ENCODE measurements at places on chromosomes 11 and 22. TPM values are rescaled to one million over a fixed set of nuclear protein-coding genes. Genes with fewer than 3 reads are reported as not detected.

GRCh38 chr11:75031224-75031753 is 42.6 kb downstream of the NEU3 start:
- no peak for DNase-seq

The CWC15 gene
- 59.5 TPM for total RNA-seq

DNA sequence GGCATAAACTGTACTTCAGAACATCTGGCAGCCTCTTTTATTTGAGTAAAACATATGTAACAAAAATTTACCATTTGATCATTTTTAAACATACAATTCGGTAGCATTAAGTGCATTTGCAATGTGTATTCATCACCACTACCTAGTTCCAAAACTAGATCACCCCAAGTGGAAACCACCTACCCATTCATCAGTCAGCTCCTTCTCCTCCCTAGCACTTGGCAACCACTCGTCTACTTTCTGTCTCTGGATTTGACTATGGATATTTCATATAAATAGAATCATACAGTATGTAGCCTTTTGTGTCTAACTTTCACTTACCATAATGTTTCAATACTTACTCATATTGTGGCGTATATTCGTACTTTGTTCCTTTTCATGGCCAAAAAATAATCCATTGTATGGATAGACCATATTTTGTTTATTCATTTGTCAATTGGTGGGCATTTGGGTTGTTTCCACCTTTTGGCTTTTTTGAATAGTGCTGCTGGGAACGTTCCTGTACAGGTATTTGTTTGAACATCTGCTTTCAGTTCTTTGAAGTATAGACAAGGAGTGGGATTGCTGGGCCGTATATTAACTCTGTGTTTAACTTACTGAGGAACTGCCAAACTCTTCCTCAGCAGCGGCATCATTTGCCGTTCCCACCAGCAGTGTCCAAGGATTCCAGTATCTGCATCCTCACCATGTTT is 27.2 kb upstream of the ADORA2A start:
- no peak for DNase-seq

GRCh38 chr11:91314521-91314920 is 910.1 kb upstream of the FAT3 start:
- DNase-seq, result no peak

DNA sequence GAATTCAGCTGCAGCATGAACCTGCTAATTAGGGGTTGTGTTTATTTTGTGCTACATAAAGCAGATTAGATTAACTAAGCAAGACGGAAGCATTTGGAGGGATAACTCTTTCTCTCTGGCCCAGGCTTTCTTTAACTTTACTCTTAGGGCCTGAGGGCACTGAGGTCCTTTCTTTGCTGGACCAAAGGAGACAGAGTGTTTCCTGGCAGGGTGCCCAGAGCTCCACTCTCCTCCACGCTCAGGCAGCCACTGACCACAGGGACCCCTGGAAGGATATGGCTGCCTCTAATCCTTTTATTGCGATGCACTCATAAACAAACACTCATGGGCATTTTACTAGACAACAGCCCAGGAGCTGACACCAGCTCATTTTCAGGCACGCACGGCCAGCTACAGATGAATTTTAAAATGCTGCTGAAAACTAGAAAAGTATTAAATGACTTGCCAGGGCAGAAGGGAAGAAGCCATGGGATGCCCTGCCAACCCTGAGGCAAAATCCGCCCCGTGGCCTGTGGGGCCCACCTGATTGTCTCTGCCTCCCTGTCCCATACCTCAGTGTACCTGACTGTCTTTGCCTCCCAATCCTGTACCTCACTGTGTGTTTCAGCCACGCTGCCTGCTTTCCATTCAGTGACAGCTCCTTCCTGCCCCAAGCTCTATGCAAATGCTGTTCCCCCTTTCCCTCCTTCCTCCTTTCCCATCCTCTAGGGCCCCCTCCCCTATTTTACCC is 192.6 kb upstream of the NAV2 start:
- no peak for DNase-seq

GRCh38 chr22:26828311-26828710 is 170.9 kb downstream of the MIAT start:
- DNase-seq, result no peak

The UPB1 gene
- total RNA-seq, result 4.0 TPM

DNA sequence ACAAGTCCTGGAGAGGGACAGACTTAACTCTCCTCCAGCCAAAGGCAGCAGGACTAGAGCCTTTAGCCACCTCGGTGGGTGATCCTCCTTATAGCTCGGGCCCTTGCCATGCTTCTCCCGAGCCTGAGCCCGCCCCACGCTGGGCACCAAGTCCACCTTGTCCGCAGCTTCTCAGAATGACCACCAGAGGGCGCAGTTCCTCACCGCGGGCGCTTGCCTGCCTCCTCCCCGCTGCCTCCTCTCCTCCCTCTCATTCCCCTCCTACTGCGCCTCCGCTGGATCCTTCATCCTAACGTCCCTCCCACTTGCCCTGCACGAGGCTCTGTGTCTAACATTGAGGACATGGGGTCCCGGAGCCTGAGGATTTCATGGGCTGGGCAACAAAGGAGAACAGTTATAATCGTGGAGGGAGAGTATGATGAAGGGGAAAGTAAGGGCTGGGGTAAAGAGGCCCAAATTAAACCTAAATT is 11.3 kb upstream of the MOGAT2 start:
- peak; percentile 82 for DNase-seq

DNA sequence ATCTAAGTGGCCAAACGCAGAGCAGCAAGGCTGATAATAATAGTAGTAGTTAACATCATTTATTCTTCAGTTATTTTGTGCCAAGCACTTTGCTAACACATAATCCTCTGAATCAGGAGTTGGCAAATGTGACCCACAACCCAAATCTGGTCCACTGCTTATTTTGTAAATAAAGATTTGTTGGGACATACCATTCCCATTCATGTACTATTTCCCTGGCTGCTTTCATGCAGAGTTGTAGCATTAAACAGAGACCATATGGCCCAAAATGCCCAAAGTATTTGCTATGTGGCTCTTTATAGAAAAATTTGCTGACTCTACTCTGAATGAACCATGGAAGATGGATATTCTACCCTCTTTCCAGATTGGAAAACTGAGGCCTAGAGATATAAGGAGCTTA is 50.3 kb downstream of the COMMD9 start:
- DNase-seq, result no peak

DNA sequence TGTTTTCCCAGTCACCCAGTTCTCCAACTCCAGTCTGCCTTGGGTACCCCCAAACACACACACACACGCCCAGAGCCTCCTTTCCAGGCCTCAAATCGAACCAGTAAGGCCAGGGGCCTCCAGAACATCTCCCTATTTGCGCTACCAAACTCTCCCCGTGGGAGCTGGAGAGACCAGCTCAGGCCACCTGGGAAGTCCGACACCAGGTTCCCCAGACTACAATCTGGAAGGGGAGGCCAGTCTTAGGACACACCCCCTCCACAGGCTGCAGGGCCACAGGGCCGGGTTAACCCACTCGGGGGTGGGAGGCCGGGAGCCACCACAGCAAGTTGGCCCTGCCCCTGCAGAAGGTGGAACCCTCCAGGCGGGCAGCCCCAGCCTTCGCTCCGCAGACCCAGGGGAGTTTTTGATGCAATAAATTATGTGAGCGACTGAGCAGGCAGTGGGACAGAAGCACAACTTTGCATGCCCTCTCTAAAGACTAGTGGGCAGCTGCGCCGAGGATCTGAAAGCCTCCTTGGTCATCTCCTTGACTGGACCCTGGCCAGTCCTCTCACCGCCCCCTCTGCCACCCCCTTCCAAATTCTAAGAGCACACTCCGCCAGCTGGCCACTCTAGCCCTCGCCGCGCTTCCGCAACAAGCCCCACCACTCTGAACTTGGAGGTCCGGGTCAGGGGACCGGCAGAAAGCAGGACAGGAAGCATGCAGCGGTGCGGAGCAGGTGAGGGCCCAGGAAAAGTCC is 2.8 kb downstream of the IGF2 start:
- no peak for DNase-seq

- no peak for DNase-seq
These were observed 18.1 kb downstream of the EXT2 start for GRCh38 chr11:44113572-44113971.

GRCh38 chr11:75498556-75499255 is 27.0 kb downstream of the GDPD5 start:
- DNase-seq, result no peak

DNA sequence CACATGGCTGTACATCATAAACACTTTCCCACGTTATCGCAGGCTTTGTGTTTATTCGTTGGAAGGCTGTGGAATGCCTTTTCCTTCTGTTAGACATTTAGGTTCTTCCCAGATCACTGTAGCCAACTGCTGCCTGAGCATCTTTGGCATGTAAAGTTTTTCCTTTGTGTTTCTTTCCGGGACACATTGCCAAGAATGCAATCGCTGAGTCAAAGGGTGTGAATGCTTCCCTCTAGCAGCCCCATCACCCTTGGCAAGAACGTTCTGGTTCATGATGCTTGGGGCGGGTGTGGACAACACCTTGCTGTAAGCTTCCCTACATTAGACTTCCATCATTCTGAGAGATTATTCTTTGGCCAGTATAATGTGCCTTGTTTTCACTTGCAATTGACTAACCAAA is 136.2 kb downstream of the OSBP2 start:
- DNase-seq, result no peak

The EHF gene
- not detected for total RNA-seq

GRCh38 chr22:27011133-27011532 is 353.7 kb downstream of the MIAT start:
- DNase-seq, result no peak

GRCh38 chr11:132237781-132238180 is 867.4 kb downstream of the NTM start:
- DNase-seq, result no peak

The KDELR3 gene
- not detected for total RNA-seq

GRCh38 chr11:83367745-83368144 is 81.6 kb upstream of the CCDC90B start:
- DNase-seq, result no peak

The GLYAT gene
- not detected for total RNA-seq

The OR2AG1 gene
- total RNA-seq, result not detected

DNA sequence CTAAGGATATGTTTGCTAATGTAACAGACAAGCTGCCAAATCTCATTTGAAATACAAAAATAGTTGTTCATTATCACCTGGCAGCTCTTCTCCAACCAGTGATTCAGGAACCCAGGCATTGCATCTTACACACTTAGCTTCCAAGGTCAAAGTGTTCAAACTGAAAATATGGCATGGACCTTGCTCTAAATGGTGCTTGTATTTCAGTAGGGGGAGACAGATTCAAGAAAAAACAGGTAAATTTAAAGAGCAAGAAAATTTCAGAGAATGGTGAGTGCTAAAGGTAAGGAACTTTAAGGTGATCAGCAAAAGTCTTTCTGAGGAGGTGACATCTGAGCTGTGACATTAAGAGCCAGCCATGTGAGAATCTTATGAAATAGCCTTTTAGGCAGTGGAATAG is 82.8 kb upstream of the E2F8 start:
- no peak for DNase-seq

The DNAJB7 gene
- not detected for total RNA-seq

GRCh38 chr11:110435780-110436717 is 6.3 kb downstream of the FDX1 start:
- DNase-seq, result no peak

DNA sequence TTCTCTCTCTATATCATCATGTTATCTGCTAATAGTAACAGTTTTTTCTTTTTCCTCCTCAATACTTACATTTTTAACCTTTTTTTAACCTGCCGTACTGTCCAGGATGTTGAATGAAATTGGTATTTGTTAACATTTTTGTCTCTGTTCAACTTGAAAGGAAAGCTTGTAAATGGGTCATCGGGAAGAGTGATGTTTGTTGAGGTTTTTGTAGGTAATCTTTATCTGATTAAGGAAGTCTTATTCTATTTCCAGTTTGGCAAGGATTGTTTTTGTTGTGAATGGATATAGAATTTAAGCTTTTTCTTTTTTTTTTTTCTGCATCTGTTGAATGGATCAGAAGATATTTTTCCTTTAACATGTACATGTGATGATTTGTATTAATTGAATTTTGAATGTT is 8.1 kb upstream of the NNMT start:
- no peak for DNase-seq

DNA sequence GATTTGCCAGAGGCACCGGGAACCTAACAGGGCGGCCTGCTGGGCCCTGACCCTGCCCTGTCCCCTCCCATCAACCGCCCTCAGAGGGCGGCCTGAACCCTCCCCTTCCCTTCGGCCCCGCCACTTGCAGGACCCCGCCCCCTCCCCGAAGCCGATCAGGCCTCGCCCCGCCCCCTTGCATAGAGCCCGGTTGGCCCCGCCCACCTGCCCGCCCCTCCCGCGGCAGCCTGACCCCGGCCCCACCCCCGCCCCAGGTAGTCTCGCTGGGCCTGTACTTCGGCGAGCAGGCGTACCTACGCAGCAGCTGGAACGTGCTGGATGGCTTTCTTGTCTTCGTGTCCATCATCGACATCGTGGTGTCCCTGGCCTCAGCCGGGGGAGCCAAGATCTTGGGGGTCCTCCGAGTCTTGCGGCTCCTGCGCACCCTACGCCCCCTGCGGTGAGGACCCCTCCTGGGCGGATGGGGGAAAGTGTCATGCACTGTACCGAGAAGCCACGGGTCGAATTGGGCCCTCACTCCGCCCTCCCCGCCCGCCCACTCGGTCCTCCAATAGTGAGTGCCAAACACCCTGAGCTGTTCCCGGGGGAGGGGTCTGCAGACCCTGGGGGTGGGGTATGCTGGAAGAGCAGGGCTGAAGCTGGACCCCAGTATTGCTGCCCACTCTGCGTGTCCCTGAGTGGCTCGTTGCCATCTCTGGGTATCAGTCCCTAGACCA is 94.1 kb downstream of the CACNA1I start:
- peak; percentile 39 for DNase-seq

The C11orf58 gene
- 129 TPM for total RNA-seq

The LRRC56 gene
- total RNA-seq, result 15.8 TPM

- no peak for DNase-seq
These were observed 5.5 kb upstream of the PCF11 start for GRCh38 chr11:83151274-83151977.

The FAM227A gene
- total RNA-seq, result 0.57 TPM

DNA sequence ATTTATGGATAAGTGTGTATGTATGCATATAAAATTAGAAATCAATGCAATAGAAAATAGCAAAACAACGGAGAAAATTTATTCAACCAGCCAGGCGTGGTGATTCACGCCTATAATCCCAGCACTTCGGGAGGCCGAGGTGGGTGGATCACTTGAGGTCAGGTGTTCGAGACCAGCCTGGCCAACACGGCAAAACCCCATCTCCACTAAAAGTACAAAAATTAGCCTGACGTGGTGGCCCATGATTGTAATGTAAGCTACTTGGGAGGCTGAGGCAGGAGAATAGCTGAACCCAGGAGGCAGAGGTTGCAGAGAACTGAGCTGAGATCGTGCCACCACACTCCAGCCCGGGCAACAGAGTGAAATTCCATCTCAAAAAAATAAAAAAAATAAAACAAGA is 5.5 kb downstream of the KRTAP5-6 start:
- DNase-seq, result no peak

- no peak for DNase-seq
These were observed 16.8 kb upstream of the TMEM121B start for GRCh38 chr22:17137861-17138425.

GRCh38 chr11:13289081-13289480 is 11.5 kb downstream of the BMAL1 start:
- DNase-seq, result no peak
